ENCODE measurements at places on chromosomes 2 and 18. TPM values are rescaled to one million over a fixed set of nuclear protein-coding genes. Genes with fewer than 3 reads are reported as not detected.

Gene ORC4
- 39.5 TPM for total RNA-seq

Gene PAPOLG
- total RNA-seq = 10.9 TPM

Gene LIMS4
- 1.0 TPM for total RNA-seq

Gene KIAA2012
- not detected for total RNA-seq

Gene GRB14
- total RNA-seq = not detected

GRCh38 chr2:173034143-173034542 lies 41.5 kb upstream of the MAP3K20 start:
- DNase-seq = no peak

DNA sequence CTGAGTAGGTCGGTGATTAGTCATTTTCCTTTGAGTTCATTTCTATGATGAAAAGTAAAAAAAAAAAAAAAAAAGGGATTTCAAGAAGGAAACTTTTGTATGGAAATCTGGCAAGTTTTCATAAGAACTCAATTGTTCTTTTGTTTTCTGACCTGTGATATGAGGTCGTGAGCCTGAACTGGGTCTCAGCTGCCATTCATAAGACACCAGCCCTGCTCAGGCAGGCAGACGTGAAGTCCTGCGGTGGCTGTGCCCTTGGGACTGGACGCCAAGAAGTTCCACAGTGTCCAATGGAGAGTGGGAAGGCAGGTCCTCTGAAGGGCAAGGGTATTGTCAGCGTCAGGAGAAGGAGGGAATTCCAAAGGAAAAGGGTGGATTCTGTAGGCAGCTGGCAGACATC lies 183.9 kb downstream of the NCK2 start:
- no peak for DNase-seq

- DNase-seq = peak; percentile 10
Measured at GRCh38 chr18:23071285-23071684, 64.0 kb upstream of the CABLES1 start.

DNA sequence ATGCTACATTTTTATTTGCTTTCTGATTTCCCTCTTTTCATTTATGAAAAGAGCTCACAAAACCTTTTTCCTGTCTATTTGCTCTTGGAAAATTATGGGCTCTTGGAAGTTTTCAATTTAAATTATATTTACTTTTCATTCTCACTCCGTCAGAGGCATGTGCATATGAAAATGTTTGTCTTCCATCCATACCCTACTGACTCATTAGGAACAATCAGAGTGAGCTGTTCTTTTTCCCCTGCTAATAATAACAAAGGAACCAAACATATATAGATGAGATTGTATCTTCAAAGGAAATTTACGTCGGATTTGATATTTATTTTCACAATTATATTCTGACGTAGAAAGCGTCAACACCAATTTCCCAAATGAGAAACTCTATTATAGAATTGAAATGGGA lies 1101.2 kb downstream of the TSN start:
- DNase-seq = no peak

GRCh38 chr18:74377776-74378175 lies 62.1 kb downstream of the C18orf63 start:
- DNase-seq = no peak

DNA sequence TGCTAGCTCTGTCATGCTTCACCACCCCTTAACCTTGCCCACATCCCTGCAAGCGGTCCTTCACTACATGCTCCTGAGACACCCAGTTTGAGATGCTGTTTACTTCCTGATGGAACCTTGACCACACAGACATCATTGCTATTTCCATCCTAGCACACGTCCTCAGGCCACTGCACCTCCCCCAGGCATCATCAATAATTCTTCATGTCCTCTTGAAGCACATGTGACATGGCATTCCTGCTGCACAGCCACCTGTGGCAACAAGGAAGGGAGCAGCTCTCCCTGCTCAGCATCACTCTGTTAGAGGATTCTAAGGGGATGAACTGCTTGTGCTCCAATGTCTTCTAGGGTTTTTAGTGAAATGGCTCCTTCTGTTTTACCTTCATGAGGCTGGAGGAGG lies 26.1 kb upstream of the ST3GAL5 start:
- DNase-seq = no peak

DNA sequence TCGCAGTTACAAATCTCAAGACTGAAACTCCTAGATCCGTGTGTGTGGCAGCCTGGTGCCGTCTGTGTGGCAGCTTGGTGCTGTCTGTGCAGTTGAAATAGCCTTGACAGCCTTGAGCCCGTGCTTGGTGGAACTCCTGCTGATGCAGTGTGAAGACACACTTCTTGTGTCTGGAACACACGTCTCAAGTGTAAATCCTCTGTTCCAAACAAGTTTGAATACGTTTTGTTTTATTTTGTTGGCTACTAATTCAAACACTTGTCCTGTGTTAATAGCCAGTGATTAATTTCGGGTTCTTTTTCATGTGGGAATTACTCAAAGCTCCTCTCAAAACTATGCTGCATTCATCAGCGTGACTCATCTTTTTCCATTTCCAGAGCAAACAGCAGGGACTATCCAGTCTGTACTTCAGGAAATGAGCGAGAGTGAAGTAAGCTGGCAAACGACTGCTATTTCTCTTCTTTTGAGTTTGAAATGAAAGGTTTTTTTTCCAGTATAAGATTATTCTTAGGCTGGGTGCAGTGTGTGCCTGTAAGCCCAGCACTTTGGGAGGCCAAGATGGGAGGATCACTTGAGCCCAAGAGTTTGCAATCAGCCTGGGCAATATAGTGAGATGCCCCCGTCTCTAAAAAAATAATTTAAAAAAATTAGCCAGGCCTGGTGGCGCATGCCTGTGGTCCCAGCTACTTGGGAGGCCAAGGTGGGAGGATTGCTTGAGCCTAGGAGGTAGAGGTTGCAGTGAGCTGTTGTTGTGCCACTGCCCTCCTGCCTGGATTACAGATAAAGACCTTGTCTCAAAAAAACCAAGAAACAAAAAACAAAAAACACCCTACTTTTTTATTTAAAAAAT lies 152.9 kb downstream of the SPP2 start:
- DNase-seq = peak; percentile 97

DNA sequence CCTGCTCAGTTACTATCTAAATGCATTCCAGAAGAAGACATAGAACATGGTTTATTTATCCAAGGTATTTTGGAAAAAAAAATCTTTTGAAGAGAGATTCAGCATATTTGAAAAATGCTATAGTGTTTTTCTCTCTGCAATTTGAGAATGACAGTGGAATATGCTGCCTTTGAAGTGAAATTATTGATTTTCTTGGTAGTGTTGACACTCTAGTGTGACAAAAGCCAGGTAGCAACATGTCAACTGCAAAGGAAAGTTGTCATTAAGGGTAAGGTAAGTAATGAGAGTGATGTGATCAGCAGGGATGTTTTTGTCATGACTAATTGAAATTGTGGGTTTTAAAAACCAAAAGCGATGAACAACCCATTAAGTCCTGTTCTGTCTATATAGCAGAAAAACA lies 1387.1 kb upstream of the TMEFF2 start:
- DNase-seq = no peak

DNA sequence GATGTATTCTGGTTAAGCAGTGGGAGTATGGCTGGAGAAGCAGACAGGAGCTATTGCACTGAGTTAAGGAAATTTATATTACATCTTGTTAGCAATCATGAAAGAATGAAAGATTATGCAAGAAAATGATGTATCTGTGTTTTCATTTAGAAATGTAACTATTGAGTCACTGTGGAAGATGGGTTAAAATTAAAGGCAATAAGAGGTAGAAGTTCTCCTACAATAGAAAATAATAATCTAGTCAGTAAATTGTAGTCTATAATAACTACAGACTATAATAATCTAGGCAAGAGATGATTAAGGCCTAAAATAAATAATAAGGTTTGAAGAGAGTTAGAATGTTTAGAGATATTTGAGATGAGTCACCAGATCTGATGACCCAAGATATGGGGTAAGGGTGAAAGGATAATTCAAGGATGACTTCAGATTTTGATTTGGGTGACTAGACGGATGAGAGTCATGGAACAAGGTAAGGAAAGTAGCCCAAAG lies 371.9 kb upstream of the KCNH7 start:
- DNase-seq = peak; percentile 79

- DNase-seq = no peak
Measured at GRCh38 chr18:13076886-13077285, 85.7 kb downstream of the CEP192 start.

GRCh38 chr18:73778032-73778359 lies 369.6 kb downstream of the FBXO15 start:
- peak; percentile 11 for DNase-seq

GRCh38 chr2:234098681-234099080 lies 48.2 kb downstream of the SPP2 start:
- no peak for DNase-seq

DNA sequence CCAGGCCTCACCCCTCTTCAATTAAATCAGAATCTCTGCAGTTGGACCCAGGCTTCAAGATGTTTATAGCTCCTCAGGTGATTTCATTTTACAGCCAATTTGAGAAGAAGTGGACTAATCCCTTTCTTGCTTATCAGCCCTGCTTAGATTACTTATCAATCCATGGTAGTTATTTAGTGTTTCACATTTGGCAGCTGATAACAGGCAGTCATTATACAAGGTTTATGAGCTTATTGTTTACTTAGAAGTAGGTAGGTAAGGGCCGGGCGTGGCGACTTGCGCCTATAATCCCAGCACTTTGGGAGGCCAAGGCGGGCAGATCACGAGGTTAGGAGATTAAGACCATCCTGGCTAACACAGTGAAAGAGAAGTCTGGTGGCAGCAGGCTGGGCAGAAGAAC lies 237.5 kb downstream of the CTNNA2 start:
- DNase-seq = no peak

- no peak for DNase-seq
Measured at GRCh38 chr2:138113871-138114525, 149.7 kb downstream of the HNMT start.

DNA sequence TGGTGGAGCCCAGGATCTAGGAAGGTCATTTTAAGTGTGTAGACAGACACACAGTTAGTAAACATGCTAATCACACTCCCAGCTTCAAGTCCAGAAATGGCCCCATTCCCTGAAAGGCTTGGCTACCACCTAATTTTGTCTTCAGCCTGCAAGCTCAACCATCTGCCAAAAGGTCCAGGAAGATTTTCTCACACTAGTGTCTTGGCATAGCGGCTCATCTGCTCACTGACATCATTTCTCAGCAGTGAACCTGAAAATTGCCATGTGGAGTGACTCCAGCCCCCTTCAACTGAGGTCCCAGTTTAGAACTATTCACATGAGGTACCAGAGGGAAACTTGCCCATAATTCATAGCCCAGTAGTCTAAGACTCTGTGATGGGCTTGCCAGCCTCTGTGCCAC lies 748.9 kb downstream of the LRP1B start:
- DNase-seq = no peak

DNA sequence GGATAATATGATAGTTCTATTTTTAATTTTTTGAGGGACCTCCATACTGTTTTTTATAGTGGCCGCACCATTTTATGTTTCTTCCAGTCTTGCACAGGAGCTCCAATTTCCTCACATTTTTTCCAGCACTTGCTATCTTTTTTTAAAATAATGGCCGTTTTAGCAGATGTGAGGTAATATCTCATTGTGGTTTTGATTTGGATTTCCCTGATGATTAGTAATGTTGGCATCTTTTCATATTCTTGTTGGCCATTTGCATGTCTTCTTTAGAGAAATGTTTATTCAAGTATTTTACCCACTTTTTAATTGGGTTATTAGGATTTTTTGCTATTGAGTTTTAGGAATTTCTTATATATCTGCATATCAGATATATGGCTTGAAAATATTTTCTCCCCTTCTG lies 29.9 kb upstream of the NAPG start:
- DNase-seq = peak; percentile 29

DNA sequence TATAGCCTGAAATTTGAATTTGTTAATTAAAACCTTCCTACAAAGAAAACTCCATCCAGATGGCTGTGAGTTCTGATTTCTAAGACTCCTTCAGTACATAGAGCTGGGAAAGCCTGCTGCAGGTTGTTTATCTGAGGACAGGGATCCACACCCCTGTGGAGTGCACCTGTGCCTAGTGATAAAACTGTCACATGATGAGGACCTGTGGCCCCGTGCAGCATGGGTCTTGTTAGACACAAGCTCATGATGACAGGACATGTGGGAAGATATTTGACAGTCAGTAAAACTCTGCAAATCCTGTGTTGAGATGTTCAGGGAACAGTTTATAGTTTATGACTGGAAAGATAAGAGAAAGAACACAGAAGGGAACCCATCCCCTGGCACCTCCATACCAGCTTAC lies 133.2 kb upstream of the TMEM18 start:
- no peak for DNase-seq

DNA sequence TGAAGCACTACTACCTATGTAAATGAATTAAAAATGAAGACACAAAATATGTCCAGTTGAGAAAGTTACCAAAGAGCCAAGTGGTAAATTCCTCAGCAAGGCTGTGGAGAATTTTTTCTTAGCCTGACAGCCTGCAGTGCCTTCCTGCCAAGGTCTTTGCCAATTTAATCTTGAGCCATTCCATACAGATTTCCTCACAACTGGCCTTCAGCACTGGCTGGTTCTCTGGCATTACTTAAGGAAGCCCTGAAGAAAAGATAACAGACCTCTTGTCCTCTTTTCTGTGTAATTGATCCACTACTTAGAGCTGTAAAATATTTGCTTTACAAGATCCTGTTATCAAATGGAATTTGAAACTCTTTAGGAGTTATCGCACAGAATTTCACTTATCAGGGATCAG lies 334.2 kb upstream of the LRRTM1 start:
- DNase-seq = no peak

DNA sequence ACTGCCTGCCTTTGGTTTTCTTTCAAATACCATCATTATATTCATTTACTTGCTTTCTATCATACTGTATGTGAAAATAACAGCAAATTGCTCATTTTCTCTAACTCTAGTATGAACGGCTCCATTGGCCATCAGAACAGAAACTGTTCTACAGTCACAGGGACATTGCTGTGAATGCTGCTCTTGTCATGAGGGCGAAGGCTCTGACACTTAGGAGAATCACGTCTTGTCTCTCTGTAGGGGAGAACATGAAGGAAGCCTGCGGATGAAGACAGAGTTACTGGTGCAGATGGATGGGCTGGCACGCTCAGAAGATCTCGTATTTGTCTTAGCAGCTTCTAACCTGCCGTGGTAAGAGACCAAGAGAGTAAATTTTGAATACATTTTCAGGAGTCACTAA lies 41.7 kb upstream of the ELOA2 start:
- no peak for DNase-seq

GRCh38 chr2:16791496-16791895 lies 125.9 kb upstream of the CYRIA start:
- no peak for DNase-seq

- DNase-seq = no peak
Measured at GRCh38 chr2:109139002-109139401, 10.0 kb downstream of the SH3RF3 start.

GRCh38 chr18:26519114-26519513 lies 29.2 kb downstream of the KCTD1 start:
- DNase-seq = no peak

All from GM23248 (cell line).